ENCODE measurements at places on chromosomes 11 and 22. TPM values are rescaled to one million over a fixed set of nuclear protein-coding genes. Genes with fewer than 3 reads are reported as not detected.
A peak's percentile ranks its signal among the peaks of the same experiment; 100 is the strongest.

- no peaks in the 10 kb centered on the region for H3K27me3 ChIP-seq
- no peaks in the 10 kb centered on the region for H3K36me3 ChIP-seq
- no peak overlapping the region for H3K4me3 ChIP-seq
- H3K27ac ChIP-seq = peak overlapping the region; percentile 34
Measured at GRCh38 chr11:112128483-112129121, 35.3 kb downstream of the IL18 start.

The RAC2 gene
- polyA plus RNA-seq = 4.6 TPM

GRCh38 chr11:19628018-19628417 lies 84.6 kb upstream of the NAV2 start:
- no peak overlapping the region for H3K4me3 ChIP-seq
- H3K4me1 ChIP-seq = peaks cover 26% of the 10 kb centered on the region
- peak overlapping the region; percentile 7 for H3K27ac ChIP-seq
- no peaks in the 10 kb centered on the region for H3K27me3 ChIP-seq
- no peaks in the 10 kb centered on the region for H3K36me3 ChIP-seq
- DNase-seq = peak; percentile 64

The LRRC56 gene
- polyA plus RNA-seq = 0.19 TPM

DNA sequence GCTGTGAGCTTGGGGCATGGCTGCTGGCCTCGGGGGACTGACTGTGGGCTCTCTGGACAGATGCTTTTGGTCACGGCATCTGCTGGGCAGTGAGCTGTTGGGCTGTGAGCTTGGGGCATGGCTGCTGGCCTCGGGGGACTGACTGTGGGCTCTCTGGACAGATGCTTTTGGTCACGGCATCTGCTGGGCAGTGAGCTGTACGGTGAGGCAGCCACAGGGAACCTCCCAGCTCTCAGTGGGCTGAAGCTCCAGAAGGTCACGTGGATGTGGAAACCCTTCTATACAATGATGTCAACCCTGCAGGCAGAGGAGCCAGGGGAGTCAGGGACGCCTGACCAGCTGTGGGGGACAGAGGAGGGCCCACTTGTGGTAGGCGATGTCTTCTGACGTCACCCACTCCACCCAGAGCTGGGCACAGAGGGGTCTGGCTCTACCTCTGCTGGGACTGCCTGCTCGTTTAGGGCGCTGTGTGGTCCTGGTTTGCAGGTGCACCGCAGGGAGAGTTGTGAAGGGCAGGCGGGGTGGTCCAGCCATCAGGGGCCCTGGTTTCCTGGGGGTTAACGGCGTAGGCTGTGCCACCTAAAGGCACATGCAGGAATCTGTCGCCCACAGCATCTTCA lies 1331.3 kb downstream of the BRD1 start:
- H3K27me3 ChIP-seq = peaks cover 27% of the 10 kb centered on the region
- DNase-seq = no peak
- H3K36me3 ChIP-seq = no peaks in the 10 kb centered on the region

The ZDHHC13 gene
- 4.0 TPM for polyA plus RNA-seq

GRCh38 chr11:95728094-95728493 lies 61.5 kb downstream of the FAM76B start:
- no peak overlapping the region for H3K27ac ChIP-seq
- H3K27me3 ChIP-seq = no peaks in the 10 kb centered on the region
- no peak overlapping the region for H3K4me3 ChIP-seq
- no peaks in the 10 kb centered on the region for H3K4me1 ChIP-seq
- no peak for DNase-seq

- no peaks in the 10 kb centered on the region for H3K36me3 ChIP-seq
- H3K4me1 ChIP-seq = no peaks in the 10 kb centered on the region
- H3K27ac ChIP-seq = no peak overlapping the region
- DNase-seq = no peak
- H3K27me3 ChIP-seq = no peaks in the 10 kb centered on the region
Measured at GRCh38 chr22:25804676-25805075, 62.7 kb downstream of the MYO18B start.

DNA sequence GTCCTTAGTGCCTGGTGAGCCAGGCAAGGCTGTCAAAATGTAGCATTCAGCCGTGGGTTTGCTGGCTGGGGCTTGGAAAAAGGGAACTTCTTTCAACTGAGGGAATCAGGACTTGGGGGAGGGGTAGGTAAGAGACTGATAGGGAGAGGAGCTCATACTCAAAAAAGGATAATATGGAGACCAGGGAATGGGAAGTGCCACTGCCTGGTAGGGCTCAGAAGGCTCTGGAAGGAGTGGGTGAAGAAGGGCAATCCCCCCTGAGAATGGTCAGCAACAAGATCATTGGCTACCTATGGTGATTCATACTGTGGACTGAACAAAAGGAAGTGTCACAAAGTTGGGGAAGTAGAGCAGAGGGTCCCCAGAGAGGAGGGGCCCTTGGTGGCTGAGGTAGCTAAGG lies 1.9 kb downstream of the CNGA4 start:
- no peak overlapping the region for H3K27ac ChIP-seq
- no peaks in the 10 kb centered on the region for H3K4me1 ChIP-seq

The NNMT gene
- polyA plus RNA-seq = 27.9 TPM

DNA sequence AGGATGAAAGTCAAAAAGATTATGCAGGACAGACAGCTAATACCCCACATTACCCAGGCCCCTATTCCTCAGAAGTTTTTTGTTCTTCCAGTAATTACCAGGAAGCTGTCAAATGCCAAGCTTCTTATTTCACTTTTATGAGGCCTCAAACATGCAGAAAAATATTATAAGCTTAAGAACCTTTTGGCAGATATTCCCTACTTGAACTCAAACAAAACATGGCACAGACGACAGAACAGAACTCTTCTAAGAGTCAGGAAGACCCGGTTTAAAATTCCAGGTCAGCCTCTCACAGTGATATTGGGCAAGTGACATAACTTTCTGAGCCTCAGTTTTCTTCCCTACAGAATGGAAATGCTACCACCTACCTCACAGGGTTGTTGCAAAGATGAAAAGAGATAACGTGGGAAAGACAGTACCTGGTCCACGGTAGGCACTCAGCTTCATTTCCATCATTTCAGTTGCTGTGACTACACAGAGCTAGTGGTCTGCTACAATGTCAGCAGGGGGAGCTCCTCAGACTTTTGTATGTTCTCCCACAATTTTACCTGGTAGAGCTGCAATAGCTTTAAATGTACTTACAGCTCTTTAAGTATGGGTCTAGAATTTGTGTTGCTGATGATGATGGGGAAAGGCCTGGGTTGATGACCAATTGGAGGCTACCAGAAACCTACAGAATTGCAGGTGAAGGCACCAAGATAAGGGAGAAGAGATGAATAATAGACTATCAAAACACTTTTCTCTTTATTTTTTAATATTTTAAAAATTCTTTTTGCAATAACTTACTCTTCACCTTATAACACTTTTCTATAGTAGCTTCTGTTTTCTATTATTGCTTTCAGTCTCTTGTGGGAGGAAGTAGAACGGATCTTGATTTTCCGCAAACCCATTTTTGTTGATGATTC lies 98.3 kb upstream of the CHRM4 start:
- H3K4me1 ChIP-seq = peaks cover 31% of the 10 kb centered on the region
- DNase-seq = no peak
- H3K27ac ChIP-seq = no peak overlapping the region
- no peaks in the 10 kb centered on the region for H3K36me3 ChIP-seq
- H3K4me3 ChIP-seq = no peak overlapping the region

The HMGXB4 gene
- 7.9 TPM for polyA plus RNA-seq

DNA sequence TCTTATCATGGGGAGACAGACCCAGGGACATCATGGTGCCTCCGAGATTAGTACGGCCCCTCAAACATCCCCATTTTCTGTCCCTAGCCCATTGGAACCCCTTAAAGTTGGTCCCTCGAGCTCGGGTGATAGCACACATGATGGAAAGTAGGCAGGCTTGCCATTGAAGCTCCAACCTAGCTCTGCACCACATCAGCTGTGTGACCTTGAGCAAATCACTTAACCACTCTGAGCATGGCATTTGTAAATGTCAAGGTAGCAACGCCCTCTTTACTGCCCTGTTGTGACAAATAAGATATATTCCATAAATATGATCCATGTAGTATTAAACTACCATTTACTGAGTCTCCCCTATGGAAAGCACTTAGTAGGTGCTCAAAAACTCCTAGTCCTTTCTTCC lies 61.1 kb downstream of the MIAT start:
- no peak overlapping the region for H3K27ac ChIP-seq
- H3K27me3 ChIP-seq = no peaks in the 10 kb centered on the region
- no peak overlapping the region for H3K4me3 ChIP-seq
- peaks cover 9% of the 10 kb centered on the region for H3K4me1 ChIP-seq
- H3K36me3 ChIP-seq = peaks cover 23% of the 10 kb centered on the region

DNA sequence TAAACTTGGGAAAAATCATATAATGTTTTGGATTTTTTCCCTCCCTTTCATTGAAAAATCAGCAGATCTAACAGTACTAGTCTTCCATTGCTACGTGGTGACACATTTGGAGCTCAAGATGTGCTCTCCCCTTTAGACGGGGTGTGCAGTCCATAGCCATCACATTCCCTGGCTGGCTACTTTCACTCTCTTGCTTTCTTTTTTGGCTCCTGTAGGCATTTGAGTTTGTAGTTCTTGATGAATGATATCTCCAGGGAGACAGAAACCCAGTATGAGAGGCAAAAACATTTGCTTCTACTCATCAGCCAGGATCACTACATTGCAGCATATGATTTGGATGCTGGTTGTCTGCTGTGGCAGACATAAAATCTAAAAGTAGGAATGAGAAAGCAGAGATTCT lies 12.1 kb downstream of the CCDC81 start:
- H3K36me3 ChIP-seq = no peaks in the 10 kb centered on the region
- no peak for DNase-seq
- no peaks in the 10 kb centered on the region for H3K27me3 ChIP-seq
- H3K4me1 ChIP-seq = no peaks in the 10 kb centered on the region
- H3K4me3 ChIP-seq = no peak overlapping the region

DNA sequence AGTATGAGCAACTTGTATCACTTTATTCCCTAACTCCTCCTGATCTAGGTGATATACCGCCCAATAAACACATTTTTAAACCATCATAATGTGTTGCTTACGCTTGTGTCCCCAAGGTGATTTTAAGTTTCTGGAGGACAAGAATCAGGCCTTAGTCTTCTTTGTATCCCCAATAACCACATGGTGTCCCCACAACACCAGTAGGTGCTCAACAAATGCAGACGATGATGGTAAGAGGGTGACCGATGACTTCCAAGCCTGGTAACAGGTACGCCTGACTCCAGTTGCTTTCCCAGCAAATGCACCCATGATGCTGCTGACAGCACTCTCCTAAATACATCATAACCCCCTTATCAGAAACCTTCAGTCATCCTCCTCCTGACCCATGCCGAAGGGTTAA lies 64.2 kb downstream of the EFCAB6 start:
- H3K27me3 ChIP-seq = no peaks in the 10 kb centered on the region
- no peak for DNase-seq
- H3K36me3 ChIP-seq = no peaks in the 10 kb centered on the region

- DNase-seq = no peak
- H3K27ac ChIP-seq = no peak overlapping the region
- H3K36me3 ChIP-seq = no peaks in the 10 kb centered on the region
- no peaks in the 10 kb centered on the region for H3K4me1 ChIP-seq
Measured at GRCh38 chr11:130692220-130692619, 224.1 kb downstream of the SNX19 start.

The FIBIN gene
- 5.4 TPM for polyA plus RNA-seq

GRCh38 chr11:17791144-17791543 lies 56.6 kb downstream of the KCNC1 start:
- no peaks in the 10 kb centered on the region for H3K4me1 ChIP-seq
- no peaks in the 10 kb centered on the region for H3K36me3 ChIP-seq
- no peak for DNase-seq
- H3K27me3 ChIP-seq = no peaks in the 10 kb centered on the region
- no peak overlapping the region for H3K4me3 ChIP-seq

GRCh38 chr11:13262096-13262495 lies 15.5 kb upstream of the BMAL1 start:
- peak overlapping the region; percentile 74 for H3K27ac ChIP-seq
- H3K27me3 ChIP-seq = no peaks in the 10 kb centered on the region
- no peaks in the 10 kb centered on the region for H3K36me3 ChIP-seq
- no peak overlapping the region for H3K4me3 ChIP-seq
- DNase-seq = no peak

- no peaks in the 10 kb centered on the region for H3K36me3 ChIP-seq
- no peak for DNase-seq
- no peaks in the 10 kb centered on the region for H3K27me3 ChIP-seq
- H3K4me3 ChIP-seq = no peak overlapping the region
Measured at GRCh38 chr22:25551396-25551795, 13.1 kb upstream of the GRK3 start.

DNA sequence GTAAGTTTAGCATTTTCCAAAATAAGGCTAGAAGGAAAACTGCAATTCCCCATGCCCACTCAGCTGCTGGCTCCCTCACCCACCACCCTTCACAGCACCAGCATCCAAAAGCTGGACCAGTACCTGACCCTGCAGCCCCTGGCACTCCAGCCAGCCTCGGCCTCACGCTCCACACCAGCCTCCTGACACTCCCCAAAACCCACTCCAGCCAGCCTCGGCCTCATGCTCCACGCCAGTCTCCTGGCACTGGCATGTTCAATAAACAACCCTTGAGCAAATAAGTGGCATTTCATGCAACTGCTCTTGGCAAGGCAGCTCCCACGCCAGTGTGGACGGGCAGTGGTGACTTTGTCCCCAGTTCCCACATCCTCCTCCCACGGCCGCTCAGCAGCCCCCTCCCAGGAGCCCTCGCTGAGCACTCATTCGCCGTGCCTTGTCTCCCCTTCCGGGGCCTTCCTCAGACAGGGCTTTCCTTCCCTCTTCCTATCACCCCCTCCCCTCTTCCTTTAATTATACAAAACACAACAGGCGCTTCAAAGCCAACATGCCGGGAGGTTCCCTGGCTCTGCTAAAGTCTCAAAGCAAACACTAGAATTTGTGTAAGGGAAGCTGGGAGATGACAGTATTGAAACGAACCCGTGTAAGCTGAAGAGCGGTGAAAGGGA lies 6.8 kb downstream of the TOLLIP start:
- no peak for DNase-seq
- no peak overlapping the region for H3K27ac ChIP-seq
- no peak overlapping the region for H3K4me3 ChIP-seq
- peaks cover 51% of the 10 kb centered on the region for H3K4me1 ChIP-seq

The FGF19 gene
- not detected for polyA plus RNA-seq

DNA sequence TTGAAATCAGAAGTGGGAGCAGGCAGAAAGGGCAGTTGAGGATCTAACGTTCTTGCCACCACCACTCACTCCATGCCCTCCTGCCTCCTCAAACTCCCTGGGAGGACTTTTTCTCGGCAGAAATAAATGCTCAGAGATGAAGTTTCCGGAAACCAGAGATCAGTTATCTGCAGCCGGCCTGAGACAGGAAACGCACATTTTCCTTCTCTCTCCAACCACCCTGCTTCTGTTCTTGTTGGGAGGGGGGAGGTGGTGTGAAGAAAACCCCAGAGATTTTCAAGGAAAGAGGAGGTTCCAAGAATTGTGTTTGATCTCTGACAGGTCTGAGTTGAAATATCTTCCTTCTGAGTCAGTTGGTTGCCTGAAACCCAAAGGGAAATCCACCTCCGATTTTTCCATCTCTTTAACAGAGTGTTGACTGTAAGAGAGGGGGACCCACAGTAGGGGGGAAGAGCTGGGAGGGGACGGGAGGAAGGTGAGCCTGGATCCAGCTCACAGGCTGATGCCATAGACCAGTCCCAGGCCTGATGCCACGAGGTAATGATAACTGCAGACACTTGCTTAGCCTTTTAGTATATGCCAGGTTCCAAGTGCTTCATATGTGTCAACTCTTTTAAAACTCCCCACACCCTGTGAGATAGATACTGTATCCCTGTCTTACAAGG lies 100.8 kb downstream of the TRAF6 start:
- peaks cover 73% of the 10 kb centered on the region for H3K4me1 ChIP-seq
- no peaks in the 10 kb centered on the region for H3K27me3 ChIP-seq
- H3K27ac ChIP-seq = peak overlapping the region; percentile 91
- H3K36me3 ChIP-seq = peaks cover 11% of the 10 kb centered on the region
- no peak overlapping the region for H3K4me3 ChIP-seq

- no peaks in the 10 kb centered on the region for H3K36me3 ChIP-seq
- no peak for DNase-seq
- H3K27me3 ChIP-seq = no peaks in the 10 kb centered on the region
Measured at GRCh38 chr22:20354238-20354975, 34.5 kb upstream of the DGCR6L start.

The MPZL2 gene
- polyA plus RNA-seq = 7.4 TPM

Measured in heart left ventricle (tissue), 16 donors.